CD4-positive, alpha-beta memory T cell (primary cell): ENCODE measurements at places on chromosomes 3 and 15.
A peak's percentile ranks its signal among the peaks of the same experiment; 100 is the strongest.

DNA sequence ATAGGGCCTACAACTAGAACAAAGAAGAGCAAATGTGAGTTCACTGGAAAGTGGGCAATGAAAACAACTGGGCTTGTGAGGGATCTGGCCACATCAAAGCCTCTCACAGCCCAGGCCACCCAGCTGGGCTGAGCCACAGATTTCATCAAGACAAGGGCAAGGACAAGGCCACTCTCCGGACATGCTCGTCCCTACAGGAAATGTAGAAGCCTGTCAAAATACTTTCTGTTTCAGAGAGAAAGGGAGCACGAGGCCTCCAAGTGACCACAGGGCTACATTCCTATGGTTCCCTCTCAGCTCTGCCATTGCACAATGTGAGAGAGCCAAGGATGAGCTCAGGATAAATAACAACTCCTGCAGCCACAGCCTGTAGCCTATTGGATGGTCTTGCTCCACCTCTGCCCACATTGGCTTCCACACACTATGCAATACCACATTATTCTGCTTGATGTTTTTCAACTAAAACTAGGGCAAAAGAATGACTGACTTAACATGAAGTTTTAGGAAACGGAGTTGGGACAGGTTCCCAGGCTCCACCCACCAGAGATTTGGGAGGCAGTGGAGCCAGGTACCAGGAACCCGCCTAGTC lies 12.1 kb downstream of the TBC1D2B start:
- DNase-seq, result peak; percentile 60

DNA sequence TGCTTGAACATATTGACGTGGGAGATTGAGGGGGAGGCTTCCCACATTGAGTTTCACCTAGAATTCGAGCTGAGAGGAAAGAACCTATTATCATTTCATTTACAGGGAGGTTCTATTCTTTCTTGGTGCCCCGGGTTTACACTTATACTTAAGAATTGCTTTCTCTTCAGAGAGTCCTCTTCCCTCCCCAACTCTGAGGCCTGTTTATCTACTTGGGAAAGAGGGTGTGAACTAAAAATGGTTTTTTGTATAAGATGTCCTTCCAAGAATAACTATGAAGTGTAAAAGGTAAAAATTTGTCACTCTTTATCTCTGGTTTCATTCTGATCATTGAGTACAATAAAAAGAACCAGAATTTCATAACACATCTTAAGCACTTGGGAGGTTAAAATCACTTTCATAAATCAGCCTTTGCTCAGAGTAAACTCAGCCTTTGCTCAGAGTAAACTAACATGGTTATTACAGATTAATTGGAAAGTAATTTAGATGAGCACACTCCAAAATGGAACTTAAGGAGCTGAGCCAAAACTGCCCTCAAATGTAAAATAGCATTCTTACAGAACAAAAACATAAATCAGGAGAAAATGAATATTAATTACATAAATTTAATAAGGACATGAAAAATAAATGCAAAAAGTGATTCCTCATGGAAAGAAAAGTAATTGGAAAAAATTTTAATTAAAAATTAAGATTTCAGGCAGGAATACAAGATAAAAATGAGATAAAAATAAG lies 75.2 kb downstream of the GADL1 start:
- no peak for DNase-seq

- no peak for DNase-seq
Measured at GRCh38 chr3:117286488-117286887, 576.9 kb downstream of the TUSC7 start.

- no peak for DNase-seq
Measured at GRCh38 chr3:59137415-59137814, 87.6 kb upstream of the CFAP20DC start.

GRCh38 chr3:15645740-15646501 lies 44.4 kb downstream of the BTD start:
- no peak for DNase-seq

- DNase-seq, result no peak
Measured at GRCh38 chr3:194865615-194866014, 179.9 kb downstream of the FAM43A start.

DNA sequence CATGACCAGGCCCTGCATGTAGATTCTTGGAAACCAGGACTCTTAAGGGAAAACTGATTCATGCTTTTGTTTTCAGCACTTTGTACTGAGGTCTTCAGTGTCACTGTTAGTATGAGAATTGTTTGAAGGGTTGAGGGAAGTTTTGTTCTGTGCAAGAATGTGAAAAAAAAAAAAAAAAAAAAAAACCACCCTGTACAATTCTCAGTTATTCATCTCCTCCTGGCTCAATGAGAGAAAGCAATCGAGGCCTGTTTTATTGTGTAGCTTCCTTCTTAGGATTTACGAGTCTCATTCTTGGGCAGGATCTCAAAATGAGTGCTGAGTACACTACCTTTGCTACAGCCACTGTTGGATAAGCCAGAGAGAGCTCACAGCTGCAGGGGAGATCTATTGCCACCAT lies 469.5 kb downstream of the CNTN4 start:
- no peak for DNase-seq

DNA sequence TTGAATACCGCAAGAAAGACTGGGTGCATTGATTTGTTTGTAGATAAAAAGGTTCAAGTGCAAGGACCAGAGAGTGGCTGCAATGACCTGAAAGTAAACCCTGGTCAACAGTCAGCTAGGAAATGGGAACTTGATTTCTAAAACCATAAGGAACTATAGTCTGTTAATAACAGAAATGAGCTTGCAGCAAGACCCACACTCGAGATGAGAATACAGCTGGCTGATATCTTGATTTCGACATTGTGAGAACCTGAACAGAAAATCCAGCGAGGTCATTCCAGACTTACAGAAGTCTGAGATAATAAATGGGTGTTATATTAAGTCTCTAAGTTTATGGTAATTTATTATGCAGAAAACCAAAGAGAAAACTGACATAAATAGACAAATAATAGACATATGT lies 177.3 kb downstream of the NFKBIZ start:
- no peak for DNase-seq

- DNase-seq, result no peak
Measured at GRCh38 chr15:91849749-91850161, 3.8 kb upstream of the SLCO3A1 start.

GRCh38 chr15:99436542-99437314 lies 129.1 kb upstream of the MEF2A start:
- no peak for DNase-seq

- DNase-seq, result no peak
Measured at GRCh38 chr3:169110633-169111032, 552.9 kb downstream of the MECOM start.

DNA sequence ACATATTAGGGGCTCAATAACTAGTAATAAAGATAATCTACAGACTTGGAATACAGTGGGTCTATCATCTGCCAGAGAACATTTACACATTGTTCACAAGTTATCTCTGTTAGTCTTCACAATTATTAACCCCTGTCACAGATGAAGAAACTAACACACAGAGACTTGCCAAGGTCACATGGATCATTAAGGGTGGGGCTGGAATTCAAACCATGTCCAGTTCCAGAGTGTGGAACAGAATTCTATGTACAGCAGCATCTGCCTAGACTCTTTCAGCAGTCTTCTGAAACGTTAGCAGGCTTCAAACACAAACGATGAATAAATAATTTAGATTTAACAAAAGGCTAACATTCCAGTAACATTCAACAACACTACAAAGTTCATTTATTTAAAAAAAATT lies 673.9 kb upstream of the NR2F2 start:
- no peak for DNase-seq

DNA sequence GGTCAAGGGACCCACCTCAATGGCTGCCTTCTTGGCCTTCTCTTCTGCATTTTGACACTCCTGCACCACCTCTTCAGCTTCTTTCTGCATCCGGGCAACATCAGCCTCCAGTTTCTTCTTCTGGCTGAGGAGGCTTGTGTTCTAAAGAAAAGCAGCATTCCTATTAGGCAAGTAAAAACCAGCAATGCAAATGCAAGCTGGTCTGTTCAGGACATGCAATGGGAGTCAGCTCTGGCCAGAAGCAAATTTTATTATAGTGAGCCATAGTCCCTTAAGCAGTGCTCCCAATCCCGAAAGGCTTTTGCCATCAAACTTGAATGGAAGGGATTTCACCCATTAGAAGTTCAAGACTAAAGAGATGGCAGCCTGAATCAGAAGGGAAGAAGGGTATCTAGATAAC lies 97.7 kb downstream of the HHLA2 start:
- no peak for DNase-seq

GRCh38 chr15:93954985-93955571 lies 276.3 kb upstream of the MCTP2 start:
- no peak for DNase-seq

DNA sequence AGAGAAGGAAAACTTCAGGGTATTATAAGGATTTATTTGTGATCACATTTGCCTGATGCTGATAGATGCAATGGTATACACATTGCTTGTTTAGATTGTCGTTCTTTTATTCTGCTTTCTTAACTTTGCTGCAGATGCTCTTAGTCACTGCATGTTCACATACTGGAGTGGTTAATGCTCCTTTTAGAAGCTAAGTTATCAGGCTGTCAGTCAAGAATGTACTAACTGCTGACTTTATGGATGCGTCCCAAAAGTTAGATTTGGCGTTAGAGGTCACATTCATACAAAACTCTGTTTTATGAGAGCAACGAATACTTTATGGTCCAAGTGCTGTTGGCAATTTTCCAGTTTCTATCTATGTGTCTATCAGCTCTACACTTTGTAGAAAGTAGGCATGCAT lies 160.7 kb downstream of the BBX start:
- DNase-seq, result no peak

DNA sequence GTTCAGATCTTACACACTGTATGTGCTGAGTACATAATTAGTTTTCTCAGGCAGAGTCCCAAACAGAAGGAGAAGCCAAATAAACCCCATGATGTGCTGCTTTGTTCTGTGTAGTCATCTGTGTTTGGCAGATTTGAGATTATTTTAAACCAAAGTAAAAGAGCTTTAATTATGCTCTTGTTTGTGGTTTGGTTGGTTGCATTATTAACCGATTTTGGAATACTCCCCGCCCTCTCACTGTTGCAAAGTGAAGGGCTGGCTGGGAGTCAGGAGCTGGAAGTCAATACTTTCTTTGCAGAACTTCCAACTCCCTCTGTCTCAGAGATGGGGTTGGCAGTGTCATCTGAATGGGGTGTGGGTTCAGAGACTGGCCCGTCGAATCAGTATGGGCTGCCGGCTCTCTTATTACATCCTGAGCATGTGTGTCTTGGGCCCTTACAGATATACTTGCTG lies 34.4 kb downstream of the SLCO3A1 start:
- DNase-seq, result no peak
